Prostate gland (tissue), 2 donors: ENCODE measurements at places on chromosomes 6 and 20. TPM values are rescaled to one million over a fixed set of nuclear protein-coding genes. Genes with fewer than 3 reads are reported as not detected.
A peak's percentile ranks its signal among the peaks of the same experiment; 100 is the strongest.

The MYCT1 gene
- 7.3 TPM for total RNA-seq

DNA sequence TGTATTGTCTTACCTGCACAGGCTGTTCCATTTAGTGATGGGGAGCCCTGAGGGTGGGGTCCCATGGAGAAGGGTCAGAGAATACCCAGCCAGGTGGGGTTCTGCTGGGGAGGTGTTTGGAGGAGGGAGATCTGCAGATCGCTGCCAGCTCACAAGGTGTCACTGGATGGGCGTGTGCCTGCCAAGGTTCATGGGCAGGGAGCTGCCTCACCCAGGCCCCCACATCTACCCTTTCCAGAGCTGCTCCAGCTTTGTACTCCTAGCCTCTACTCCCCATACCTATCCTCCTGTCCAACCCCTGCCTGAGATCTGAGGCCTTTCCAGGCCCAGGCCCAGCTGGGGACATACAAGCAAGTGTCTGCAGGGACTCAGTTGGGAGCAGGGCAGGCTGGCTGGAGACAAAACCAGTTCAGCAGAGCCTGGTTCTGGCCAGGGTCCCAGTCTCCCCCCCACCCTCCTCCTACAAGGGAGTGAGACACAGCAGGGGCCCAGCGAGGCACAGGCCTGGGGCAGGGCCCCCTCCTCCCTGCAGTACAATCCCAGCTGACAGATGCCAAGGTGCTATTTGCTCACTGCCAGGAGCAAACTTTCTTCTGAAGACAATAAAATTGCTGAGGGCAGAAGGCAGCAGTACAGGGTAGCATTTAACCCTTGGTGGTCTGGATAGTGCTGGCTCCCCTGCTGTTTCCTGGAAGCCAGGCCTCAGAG lies 19.7 kb downstream of the SPDEF start:
- no peak overlapping the region for H3K4me3 ChIP-seq
- H3K27me3 ChIP-seq = no peaks in the 10 kb centered on the region
- DNase-seq = peak; percentile 92

GRCh38 chr6:5670811-5671561 lies 335.7 kb downstream of the NRN1 start:
- H3K27me3 ChIP-seq = no peaks in the 10 kb centered on the region
- no peak overlapping the region for H3K4me3 ChIP-seq
- no peak for DNase-seq
- H3K36me3 ChIP-seq = no peaks in the 10 kb centered on the region
- no peaks in the 10 kb centered on the region for H3K4me1 ChIP-seq

The VGLL2 gene
- total RNA-seq = 0.28 TPM

The NT5DC1 gene
- total RNA-seq = 26.1 TPM

The TBX18 gene
- 0.05 TPM for total RNA-seq

GRCh38 chr6:43510827-43511163 lies 649 bp upstream of the LRRC73 start:
- no peak for DNase-seq
- H3K4me3 ChIP-seq = peak overlapping the region; percentile 76
- peaks cover 17% of the 10 kb centered on the region for H3K36me3 ChIP-seq
- H3K27ac ChIP-seq = peak overlapping the region; percentile 61

GRCh38 chr20:33859751-33860150 lies 48.6 kb downstream of the CHMP4B start:
- H3K36me3 ChIP-seq = peaks cover 3% of the 10 kb centered on the region
- no peaks in the 10 kb centered on the region for H3K27me3 ChIP-seq
- DNase-seq = no peak
- H3K4me3 ChIP-seq = no peak overlapping the region

- no peak overlapping the region for H3K4me3 ChIP-seq
- no peak for DNase-seq
- H3K27ac ChIP-seq = no peak overlapping the region
- H3K36me3 ChIP-seq = no peaks in the 10 kb centered on the region
- no peaks in the 10 kb centered on the region for H3K27me3 ChIP-seq
- no peaks in the 10 kb centered on the region for H3K4me1 ChIP-seq
These were observed 19.0 kb downstream of the SLC23A2 start for GRCh38 chr20:4982281-4982680.

DNA sequence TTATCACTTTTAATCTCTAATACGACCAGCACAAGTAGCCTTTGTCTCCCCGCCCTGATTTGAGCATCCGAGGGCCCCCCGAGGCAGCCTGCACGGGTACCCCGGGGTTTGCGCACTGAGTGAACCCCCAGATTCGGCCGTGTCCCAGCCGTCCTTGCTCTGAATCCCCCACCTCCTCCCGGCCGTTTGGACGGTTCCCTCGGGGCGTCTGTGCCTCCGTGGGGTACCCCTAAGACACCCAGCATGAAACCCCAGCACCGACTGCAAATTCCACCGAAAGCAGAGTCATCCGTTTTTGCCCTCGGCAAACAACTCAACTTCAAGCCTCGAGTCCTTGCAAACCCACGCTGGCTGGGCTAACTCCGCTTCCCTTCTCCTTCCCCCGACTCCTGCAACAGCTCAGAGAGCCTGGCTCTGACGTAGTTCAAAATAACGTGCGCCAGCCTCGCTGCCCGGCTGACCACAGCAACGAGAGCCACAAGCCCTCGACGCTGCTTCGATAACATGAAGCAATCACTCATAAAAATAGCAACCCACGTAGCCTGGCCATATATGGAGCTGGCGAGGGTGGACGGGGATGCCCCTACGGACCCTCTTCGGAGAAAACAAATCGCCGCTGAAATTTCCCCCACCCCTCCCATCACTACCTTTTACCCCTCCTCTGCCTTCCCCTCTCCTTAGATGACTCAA lies 764 bp upstream of the SNAP25 start:
- H3K27me3 ChIP-seq = no peaks in the 10 kb centered on the region
- DNase-seq = peak; percentile 44
- H3K4me3 ChIP-seq = peak overlapping the region; percentile 15
- H3K36me3 ChIP-seq = no peaks in the 10 kb centered on the region
